ENCODE measurements at places on chromosomes 16 and 17. TPM values are rescaled to one million over a fixed set of nuclear protein-coding genes. Genes with fewer than 3 reads are reported as not detected.

Gene SLC6A2
- total RNA-seq = 0.09 TPM

Gene RPL26
- 1,361 TPM for total RNA-seq

Gene SLC6A4
- total RNA-seq = 1.2 TPM

Gene LLGL2
- 590 TPM for total RNA-seq

Gene CX3CL1
- total RNA-seq = 2.6 TPM

Gene RPUSD1
- total RNA-seq = 19.8 TPM

- no peak for DNase-seq
Observed at GRCh38 chr17:39943702-39944392, 16.3 kb downstream of the LRRC3C start.

- no peak for DNase-seq
Observed at GRCh38 chr17:804541-805435, 22.6 kb downstream of the MRM3 start.

DNA sequence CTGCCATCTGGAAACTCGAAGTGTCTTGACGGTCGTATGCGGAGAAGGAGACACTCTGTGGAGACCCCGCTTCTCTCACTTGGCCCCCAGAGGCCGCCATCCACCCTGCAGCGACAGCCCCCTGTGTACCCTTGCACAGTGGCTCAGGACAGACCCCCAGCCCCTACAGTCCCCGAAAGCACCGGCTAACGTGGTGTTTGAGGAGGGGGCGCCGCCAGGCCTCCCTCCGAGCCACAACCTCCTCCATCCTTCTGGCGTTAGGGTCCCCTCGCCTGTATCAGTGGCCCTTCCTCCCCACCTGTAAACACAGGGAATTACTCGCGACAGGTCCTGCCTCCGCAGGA is 73.6 kb downstream of the LMF1 start:
- DNase-seq = no peak

DNA sequence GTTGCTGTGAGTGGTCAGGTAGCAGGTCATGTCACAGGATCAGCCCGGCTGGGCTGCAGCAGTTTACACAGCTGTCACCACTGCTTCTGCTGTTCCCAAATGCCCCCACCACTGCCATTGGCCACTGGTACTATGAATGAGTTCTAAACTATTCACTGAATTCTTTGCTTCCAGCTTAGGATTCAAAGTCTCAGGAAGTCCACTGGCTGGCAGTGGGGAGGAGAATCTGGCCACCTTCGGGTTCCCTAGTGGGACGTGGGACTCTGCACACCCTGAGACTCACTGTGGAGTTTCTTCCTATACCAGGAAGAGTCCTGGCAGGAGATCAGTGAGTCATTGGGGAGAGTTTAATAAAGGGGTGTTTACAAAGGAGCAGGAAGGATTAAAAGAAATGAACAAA is 6.9 kb downstream of the MT1X start:
- DNase-seq = no peak

DNA sequence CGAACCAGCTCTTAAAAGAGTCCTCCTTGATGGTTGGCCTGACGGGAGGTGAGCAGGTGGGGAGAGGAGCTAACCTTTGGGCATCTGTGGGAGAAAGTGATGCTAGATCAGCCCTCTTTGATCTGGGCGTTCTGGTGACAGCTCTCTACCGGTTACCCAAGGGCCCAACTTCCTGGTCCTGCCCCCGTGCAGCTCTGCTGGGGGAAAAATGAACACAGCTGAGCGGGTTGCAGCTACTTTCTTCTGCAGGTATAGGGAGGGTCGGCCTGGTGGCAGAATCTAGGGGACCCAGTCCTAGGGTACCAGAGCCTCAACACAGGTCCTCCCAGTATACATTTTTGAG is 2.9 kb downstream of the SHISA9 start:
- DNase-seq = no peak

DNA sequence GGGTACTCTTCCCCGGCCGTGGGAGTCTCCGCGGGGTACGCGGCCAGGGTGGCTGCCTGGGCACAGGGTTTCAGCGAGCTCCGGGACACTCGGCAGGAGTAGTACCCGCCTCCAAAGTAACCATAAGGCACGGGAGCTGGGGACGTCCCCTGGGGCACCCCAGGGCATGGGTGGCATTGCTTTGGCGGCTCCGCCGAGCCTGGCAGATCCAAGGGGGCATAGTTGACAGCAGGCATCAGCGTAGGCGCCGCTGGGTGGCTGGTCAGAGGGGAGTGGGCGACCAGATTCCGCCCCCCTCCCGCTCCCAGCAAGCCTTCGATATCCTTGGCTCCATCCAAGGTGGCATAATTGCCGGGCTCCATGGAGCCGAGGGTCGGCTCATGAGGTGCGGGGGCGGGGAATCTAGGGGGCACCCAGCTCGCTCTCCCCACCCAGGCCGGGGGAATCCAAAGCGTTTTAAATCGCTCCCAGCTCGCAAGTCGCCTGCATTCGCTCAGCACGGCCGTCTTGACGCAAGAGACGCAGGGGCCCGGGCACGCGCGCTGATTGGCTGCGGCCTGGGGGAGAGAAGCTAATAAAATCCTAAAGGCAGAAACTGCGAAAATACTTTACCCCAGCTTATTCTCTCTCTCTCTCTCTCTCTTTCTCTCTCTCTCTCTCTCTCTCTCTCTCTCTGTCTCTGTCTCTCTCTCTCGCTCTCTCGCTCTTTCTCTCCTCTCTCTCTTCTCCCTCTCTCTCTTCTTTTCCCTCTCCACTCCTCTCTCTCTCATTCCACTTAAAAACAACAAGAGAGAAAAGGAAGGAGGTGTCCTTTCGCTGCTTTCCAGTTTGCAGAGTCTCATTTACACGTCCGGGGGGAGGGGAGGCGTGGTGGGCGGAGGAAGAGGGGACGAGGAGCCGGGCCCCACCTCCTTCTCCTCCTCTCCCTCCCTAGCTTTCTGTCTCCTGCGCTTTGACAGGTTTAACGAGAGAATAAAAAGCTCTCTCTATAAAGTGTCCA is at the start of gene HOXB13:
HOXB13 (minus strand) TSS at position 519 of the 1,000 bp plus-strand sequence; CDS start at position 362, 157 bp downstream.
- DNase-seq = peak; percentile 90

DNA sequence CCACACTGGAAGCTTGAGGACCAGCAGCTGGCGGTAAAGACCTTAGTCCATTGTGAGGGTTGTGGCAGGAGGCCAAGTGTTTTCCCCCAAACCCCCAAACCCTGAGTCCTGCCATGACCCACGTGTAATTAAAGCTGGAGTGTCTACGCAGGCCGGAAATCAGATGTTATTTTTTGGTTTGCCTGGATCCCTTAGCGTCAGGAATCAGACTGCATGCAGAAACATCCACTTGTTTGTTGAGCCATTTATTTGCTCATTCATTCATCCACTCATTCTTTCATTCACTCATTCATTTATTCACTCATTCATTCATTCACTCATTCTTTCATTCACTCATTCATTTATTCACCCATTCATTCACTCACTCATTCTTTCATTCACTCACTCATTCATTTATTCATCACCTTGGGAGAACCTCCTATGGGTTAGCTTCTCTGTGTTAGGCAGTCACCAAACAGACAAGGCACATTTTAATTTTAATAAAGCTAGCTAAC is 313.1 kb downstream of the MAF start:
- no peak for DNase-seq

GRCh38 chr16:51509336-51509735 is 358.3 kb upstream of the SALL1 start:
- DNase-seq = no peak

DNA sequence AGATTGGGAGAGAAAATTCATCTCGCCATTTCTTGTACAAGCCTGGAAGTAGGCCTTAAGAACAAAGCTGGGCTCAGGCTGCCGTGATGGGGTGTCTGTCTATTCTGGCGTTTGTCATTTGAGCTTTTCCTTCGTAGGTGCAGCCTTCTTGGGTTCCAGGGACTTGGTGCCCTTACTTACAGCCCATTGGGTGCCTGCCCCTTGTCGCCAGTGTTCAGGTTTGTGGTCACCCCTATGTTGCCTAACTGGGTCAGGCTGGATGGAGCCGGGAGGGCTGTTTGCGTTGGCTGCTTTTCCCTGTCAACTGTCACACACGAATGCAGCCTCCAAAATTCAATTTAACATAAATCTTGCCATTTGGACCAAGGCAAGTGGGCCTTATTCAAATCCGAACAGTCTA is 23.7 kb upstream of the MED9 start:
- no peak for DNase-seq

DNA sequence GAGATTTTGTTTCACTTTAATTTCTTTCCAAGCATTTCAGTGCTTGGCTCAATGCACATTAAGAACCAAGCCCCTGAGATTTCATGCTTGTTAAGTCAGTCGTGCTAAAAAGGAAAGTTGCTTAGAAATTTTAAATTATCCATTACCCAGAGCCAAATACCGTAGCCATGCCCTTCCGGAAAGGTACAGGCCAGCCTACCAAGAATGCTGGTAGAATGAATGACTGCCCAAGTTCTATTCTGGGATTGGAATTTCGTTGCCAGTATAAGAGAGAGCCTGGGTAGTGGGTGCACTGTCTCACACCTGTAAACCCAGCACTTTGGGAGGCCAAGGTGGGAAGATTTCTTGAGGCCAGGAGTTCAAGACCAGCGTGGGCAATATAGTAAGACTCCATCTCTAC is 194.0 kb downstream of the KATNIP start:
- DNase-seq = no peak

GRCh38 chr17:59047616-59048015 is 59.1 kb downstream of the TRIM37 start:
- no peak for DNase-seq

DNA sequence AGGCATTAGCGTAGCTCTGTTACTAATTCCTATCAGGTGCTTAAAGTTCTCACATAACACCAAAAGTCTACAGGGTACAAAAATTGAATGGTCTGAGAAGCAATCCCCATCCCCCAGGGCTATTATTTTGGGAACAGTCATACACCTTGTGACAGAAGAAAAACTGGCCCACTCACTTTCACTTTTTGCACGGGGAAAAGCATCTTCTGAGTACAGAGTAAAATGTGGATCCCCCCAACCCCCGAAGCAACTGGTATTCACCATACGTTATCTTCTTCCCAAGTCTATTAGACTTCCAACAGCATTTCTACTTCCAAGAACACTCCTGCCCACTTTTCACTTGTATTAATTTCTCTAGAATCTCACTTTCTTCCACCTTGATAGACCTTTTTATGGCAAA is 11.8 kb downstream of the GGA3 start:
- DNase-seq = no peak

DNA sequence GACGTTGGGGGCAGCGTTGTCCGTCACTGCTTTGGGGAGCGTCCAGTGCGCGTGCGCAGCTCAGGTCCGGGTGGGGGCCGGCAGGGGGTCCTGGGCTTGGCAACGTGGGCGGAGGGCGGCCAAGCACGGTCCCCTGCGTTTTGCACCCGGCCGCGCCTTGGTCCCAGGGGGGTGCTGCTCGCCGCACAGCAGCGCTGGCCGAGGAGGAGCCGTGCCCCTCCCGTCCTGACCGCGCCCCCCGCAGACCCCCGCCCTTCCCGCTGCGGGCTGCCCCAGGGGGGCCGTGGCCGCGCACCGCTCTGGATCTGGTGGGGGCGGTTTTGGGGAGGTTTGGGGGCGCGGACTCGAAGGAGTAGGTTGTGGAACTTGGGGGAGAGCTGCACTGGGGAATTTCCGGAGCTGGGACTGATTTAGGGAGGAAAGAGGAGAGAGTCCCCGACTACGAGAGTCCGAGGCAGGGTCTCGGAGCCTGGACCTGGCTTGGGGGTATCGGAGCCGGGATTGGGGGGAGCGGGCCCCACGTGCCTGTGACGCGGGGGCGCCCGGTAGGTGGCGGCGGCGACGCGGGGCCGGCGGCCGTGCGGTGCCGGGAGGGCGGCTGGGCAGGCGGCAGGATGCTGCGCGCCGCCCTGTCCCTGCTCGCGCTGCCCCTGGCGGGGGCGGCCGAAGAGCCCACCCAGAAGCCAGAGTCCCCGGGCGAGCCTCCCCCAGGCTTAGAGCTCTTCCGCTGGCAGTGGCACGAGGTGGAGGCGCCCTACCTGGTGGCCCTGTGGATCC is at the start of gene SLC9A5:
SLC9A5 (plus strand) TSS at position 579 of the 777 bp plus-strand sequence; CDS start at position 615, 36 bp downstream.
- no peak for DNase-seq

DNA sequence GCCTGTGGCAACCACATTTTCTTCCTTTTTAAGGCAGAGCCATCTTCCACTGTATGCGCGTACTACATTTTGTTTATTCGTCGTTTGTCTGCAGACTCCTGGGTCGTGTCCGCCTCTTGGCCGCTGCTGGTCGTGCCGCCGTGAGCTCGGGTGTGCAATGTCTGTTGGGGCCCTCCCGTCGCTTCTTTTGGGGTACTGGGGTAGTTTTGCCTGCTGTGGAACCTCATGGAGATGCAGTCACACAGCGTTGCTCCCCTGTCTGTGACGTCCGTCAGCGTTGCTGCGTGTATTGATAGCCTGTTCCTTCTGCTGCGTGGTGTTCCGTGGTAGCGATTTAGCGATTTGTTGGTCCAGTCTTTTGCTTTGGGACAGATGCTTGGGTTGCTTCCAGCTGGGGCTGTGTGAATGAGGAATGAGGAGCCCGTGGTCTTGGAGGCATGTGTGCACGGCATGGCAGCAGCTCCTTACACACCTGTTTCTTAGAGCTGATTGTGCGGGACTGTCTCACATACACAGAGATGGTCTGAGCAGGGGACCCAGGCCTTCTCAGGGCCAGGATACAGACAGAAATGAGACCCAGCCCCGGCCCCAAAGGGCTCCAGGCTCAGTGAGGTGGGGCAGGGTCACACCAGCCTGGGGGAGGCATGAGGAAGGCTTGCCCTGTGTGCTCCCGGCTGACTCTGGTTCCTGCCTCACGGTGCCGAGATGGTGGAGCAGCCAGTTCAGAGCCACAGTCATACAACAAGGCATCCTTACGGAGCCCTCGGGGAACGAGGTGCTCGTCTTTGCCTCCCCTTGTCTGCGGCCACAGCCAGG is 78.4 kb upstream of the GSE1 start:
- DNase-seq = no peak

DNA sequence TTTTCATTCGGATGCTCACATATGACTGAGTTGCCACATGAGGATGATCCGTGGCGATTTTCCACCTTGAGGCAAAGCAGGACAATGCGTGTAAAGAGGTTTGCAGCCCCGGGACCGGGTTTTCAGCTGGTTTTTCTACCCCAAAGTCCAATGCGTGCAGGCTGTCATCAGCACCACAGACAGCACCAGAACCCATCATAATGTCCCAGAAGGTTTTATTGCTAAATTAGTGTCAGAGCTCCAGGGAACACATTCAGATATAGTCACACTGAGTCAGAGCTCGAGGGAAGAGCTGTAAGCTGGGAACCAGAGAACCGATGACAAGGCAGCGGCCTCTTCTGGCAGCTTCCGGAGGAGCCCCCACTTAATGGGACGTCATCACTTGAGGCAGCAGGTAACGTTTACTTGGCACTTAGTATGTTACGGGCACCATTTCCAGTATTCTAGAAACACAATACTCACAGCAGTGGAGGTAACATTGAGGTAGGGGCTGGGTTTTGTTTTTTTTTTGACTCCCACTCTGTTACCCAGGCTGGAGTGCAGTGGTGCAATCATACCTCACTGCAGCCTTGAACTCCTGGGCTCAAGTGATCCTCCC is 8.9 kb upstream of the NAGPA start:
- DNase-seq = no peak

- no peak for DNase-seq
Observed at GRCh38 chr17:30969989-30970830, 629 bp upstream of the RNF135 start.

DNA sequence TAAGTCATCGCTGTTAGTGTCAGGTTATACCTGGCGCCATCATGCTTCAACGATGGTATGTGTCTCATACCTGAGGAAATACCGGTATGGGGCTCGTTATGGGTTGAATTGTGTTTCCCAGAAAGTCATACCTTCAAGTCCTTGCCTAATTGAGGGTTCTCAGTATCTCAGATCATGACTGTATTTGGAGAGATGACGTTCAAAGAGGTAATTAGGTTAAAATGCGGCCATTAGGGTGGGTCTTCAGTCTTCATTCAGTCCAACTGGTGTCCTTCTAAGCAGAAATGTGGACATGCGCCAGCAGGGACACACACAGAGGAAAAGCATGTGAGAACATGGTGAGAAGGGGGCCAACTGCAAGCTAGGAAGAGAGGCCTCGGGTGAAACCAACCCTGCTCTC is 37.5 kb upstream of the XYLT1 start:
- DNase-seq = no peak
